ENCODE measurements at places on chromosomes 5 and 9. TPM values are rescaled to one million over a fixed set of nuclear protein-coding genes. Genes with fewer than 3 reads are reported as not detected.

Gene NUDT12
- total RNA-seq = 8.7 TPM

Gene STPG3
- not detected for total RNA-seq

Gene NKD2
- 1.3 TPM for total RNA-seq

Gene SNAPC4
- 19.9 TPM for total RNA-seq

Gene PCDHGC4
- 0.18 TPM for total RNA-seq

Gene LEAP2
- 0.68 TPM for total RNA-seq

Gene PAX5
- under 0.01 TPM for total RNA-seq

Gene IL3
- not detected for total RNA-seq

Gene BAAT
- total RNA-seq = not detected

Gene CAMLG
- 32.3 TPM for total RNA-seq

Gene IL9
- not detected for total RNA-seq

Gene SAXO1
- not detected for total RNA-seq

Gene SH3GL2
- not detected for total RNA-seq

Gene PRDM9
- total RNA-seq = not detected

Gene SLC34A1
- total RNA-seq = not detected

Gene LCN2
- total RNA-seq = not detected

Gene CD180
- not detected for total RNA-seq

Gene TAS2R1
- not detected for total RNA-seq

Gene SLC6A7
- total RNA-seq = 0.06 TPM

Gene UGT3A2
- total RNA-seq = 1.3 TPM

Gene DND1
- 0.69 TPM for total RNA-seq

Gene SVEP1
- total RNA-seq = 1.3 TPM

Gene EGFL7
- 56.2 TPM for total RNA-seq

Gene ZNF366
- total RNA-seq = not detected

Measured in Daoy (cell line).